NCI-H774 (cell line): ENCODE measurements at places on chromosomes 1 and 21.

GRCh38 chr1:68624233-68624632 is 127.4 kb upstream of the DEPDC1 start:
- no peak for DNase-seq

- DNase-seq: no peak
Measured at GRCh38 chr1:40734882-40735628, 43.6 kb downstream of the NFYC start.

- DNase-seq: peak; percentile 52
Measured at GRCh38 chr21:32411350-32412161, 950 bp upstream of the EVA1C start.

GRCh38 chr1:63408331-63408730 is 40.9 kb downstream of the ALG6 start:
- no peak for DNase-seq

GRCh38 chr1:115882913-115883902 is 42.3 kb upstream of the NHLH2 start:
- DNase-seq: no peak

- peak; percentile 41 for DNase-seq
Measured at GRCh38 chr1:169103480-169103893, 3.0 kb upstream of the ATP1B1 start.

GRCh38 chr1:204493145-204493983 is 1.2 kb downstream of the PIK3C2B start:
- no peak for DNase-seq

DNA sequence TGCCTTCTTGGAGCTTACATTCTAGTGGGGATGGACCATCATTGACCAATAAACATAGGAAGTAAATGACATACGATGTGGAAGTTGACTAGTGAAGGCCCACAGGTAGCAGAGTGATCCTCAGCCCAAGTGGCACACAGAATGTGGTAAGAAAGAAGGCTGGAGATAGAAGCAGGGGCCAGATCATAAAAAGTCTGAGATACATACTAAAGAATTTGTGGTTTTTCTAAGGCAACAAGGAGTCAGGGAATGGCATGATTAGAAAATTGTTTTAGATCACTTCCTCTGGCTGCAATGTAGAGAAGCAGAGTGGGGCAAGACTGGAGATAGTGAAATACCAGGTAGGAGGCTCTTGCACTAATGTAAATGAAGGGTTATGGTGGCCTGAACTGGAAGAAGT is 154.0 kb downstream of the VPS13D start:
- DNase-seq: no peak

GRCh38 chr1:238324211-238324864 is 433.6 kb upstream of the ZP4 start:
- no peak for DNase-seq

DNA sequence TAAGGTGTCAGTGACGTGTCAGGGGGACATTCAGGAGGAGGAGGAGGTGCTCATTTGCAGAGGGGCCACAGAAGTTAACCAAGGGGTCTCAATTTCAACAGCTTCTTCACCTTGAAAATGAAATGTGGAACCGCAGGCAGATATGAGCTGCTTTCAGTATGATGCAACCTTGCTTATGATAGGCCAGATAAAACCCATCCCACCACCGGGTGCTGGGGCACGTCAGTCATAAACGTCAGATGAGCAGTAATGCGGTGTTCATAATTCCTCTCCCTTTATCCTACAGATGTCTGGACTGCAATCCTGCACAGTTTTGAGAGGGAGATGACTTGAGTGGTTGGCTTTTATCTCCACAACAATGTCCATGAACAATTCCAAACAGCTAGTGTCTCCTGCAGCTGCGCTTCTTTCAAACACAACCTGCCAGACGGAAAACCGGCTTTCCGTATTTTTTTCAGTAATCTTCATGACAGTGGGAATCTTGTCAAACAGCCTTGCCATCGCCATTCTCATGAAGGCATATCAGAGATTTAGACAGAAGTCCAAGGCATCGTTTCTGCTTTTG is 1.7 kb downstream of the PTGFR start:
- no peak for DNase-seq

GRCh38 chr1:32773764-32774463 is 43.2 kb downstream of the YARS1 start:
- no peak for DNase-seq

DNA sequence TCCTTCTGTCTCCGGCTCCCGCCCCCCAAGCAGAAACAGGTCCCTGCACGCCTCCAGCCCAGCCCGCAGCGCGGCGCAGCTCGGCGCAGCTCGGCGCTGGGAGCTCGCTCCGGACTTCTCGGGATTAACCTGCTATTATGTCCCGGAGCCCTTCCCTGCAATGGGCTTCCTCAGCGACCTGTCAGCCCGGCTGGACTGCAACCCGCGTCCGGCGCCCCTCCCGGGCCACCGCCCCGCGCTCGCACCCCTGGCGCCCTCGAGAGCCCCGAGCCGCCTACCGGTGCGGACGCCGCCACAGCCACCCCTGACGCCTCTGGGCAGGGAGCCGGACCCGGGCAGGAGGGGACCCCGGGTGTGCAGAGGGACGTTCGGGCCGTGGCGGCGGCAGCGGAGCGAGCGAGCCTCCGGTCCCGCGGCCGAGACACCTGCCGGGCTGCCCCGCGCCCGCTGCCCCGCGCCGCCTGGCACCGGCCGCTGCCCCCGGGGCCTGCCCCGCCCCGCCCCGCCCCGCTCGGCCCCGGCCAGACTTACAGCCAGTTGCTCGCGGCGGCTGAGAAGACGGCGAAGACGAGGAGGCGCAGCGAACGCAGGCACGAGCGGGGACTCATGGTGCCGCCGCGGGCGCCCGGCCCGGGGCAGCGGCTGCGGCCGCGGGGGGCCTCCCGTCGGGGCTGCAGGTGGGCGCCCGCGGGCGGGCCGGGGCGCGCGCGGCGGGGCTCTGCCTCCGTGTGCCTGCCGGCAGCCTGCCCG is 407 bp downstream of the WNT4 start:
- no peak for DNase-seq

- DNase-seq: no peak
Measured at GRCh38 chr1:91505086-91505485, 4.4 kb downstream of the CDC7 start.

DNA sequence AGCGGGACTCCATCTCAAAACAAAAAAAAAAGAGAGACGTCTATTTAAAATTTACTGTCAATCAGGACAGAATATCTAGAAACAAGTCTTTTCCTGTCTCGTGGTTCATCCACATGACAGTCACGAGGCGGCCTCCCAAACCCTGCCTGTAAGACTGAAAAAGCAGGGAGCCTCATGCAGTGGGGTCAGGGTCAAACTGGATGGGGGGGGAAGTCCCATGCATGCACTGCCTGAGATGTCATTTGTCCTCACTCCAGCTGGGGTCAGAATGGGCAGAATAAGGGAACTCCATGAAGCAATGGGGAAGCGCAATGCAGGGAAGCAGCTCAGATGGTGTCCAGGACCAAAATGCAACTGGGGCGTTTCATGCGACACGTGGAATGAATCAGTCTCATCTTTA is 85.5 kb downstream of the PIK3CD start:
- no peak for DNase-seq
